ENCODE measurements at places on chromosomes 11 and 22.

- DNase-seq = no peak
Observed at GRCh38 chr11:109302591-109303334, 119.2 kb upstream of the C11orf87 start.

DNA sequence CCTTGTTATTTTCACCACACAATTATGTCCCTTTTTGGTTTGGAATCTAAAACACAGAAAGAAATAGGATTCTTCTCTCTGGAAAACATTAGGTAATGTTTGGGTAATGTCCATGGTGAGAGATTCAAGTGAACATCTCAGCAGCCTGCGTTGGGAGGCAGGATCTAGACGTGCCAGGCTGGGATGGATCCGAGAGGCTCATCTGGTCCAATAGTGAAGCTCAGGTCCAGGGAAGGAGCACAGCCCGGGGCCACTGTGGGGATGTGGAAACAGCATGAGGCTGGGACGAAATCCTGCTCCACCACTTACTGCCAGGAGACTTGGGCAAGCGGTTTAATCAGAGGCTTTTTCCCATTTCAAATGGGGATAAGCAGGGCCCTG lies 109.9 kb downstream of the CSNK2A3 start:
- no peak for DNase-seq

DNA sequence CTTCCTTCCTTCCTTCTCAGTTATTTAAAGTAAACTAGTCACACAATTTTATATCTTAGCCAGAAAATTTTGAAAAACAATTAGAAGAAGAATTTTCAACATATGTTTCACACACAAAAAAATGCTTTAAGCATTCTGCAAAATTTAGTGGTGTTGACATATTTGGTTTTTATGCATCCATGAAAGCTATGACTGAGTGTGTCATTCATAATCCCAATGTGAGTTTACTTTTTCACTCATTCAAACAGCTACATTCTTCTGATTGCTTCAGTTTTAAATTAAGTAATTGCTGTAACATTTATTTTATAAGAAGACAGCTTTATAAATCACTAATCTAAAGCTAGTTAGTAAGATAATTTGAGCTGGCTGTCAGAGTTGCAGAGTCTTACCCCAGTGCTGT lies 453.5 kb downstream of the LRRC4C start:
- DNase-seq = no peak

GRCh38 chr11:80669620-80670019 lies 1228.8 kb upstream of the TENM4 start:
- DNase-seq = no peak

GRCh38 chr11:3158131-3158591 lies 6.9 kb downstream of the OSBPL5 start:
- DNase-seq = no peak

- no peak for DNase-seq
Observed at GRCh38 chr11:1675536-1676228, 21.3 kb upstream of the KRTAP5-6 start.

DNA sequence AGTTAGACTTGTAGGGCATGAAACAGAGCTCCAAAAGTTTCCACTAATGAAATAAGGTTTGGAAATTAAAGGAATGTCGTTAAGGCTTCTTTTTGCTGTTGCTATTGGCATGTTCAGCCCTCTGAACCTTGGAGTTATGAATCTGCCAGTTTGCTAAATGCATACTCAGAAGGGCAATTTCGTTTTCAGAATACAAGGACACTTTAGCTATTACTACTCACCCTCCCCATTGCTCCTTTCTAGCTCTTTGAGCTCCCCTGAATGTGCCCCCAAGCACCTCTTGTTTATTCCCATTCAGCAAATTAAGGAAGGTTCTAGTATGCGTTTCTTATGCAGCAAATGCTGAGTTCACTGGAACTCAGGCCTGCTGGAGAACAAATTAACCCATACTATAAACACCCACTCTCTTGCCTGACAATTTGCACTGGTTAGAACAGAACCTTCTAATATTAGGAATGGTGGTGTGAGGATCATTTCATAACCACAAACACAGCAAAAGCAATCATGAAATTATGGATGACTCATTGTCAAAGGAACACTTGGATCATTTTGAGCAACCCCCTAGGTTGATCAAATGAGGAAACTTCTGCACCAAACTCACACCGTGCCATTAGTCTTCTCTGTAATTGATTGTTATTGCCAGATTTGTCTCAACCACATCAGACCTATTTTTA lies 26.2 kb upstream of the LIN7C start:
- no peak for DNase-seq

DNA sequence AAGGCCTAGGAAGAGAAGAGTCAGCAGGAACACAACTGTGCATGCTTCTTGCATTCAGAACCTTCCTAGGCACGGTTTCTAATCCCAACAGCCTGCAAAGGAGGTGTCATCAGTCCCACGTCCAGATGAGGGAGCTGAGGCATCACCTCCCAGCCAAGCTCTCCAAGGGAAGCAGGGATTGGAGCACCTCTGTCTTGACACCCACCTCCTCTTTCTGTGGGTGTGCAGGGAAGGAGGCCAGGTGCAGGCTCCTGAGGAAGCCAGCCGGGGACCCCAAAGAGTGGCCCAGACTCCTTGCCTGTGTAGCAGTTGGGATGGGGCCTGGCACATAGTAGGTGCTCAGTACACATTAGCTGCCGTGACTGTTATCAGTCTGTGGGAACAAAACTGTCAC lies 2.0 kb downstream of the PNPLA5 start:
- DNase-seq = no peak

DNA sequence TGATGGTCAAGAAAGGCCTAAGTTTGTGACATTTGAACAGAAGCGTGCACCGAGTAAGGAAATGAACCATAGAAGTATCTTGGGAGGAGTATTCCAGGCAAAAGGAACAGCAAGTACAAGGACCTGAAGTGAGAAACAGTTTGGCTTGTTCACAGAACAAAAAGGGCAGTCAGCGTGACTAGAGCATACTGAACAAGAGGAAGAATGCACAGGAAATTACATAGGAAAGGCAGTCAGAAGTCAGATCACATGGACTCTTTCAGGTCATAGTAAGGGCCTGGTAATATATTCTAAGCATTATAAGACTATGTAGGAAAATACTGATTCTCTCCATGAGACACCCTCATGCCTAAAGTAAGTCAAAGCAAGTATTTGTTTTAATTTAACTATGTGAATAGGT lies 52.3 kb upstream of the GAB2 start:
- no peak for DNase-seq

DNA sequence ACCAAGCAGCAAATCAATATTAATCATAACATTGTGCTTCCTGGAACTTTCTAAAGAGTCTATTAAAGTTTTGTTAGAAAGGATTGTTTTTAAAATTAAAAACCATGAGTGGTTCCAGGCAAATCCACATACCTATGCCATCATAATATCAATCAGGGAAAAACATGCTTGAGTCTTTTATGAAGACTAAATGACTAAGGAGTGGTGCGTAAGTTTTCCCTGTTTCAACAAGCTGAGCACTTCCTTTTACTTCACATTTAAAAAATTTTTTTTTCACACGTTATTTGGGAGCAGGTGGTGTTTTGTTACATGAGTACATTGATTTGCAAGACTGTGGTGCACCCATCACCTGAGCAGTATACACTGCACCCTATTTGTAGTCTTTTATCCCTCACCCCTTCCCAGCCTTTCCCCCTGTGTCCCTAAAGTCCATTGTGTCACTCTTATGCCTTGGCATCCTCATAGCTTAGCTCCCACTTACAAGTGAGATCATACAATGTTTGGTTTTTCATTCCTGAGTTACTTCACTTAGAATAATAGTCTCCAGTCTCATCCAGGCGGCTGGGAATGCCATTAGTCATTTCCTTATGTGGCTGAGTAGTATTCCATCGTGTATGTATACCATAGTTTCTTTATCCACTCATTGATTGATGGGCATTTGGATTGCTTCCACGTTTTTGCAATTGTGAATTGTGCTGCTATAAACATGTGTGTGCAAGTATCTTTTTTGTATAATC lies 1190.3 kb upstream of the RAG2 start:
- no peak for DNase-seq

GRCh38 chr22:26394777-26395176 lies 34.3 kb upstream of the ASPHD2 start:
- DNase-seq = no peak

- no peak for DNase-seq
Observed at GRCh38 chr11:29173660-29174062, 843.2 kb downstream of the KCNA4 start.

- DNase-seq = no peak
Observed at GRCh38 chr11:102254047-102254446, 63.2 kb upstream of the BIRC3 start.

DNA sequence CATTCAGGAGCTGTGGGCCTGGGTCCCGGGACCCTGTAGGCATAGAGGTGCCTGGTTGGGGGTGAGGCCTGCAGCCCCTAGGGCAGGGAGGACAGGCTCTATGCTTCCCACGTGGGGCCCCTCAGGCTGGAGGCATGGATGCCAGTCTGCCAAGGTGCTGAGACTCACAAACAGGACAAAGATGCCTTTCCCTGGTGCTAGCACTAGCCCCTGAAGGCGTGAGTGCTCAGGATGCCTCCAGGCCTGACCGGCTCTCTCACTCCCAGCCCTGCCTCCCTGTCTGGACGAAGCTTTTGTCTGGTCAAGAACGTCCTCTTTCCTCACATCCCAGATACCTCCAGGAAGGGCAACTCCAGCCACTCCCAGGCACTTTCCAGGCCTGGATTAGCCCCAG lies 2.1 kb downstream of the CDC42BPG start:
- DNase-seq = no peak

GRCh38 chr22:33380789-33381530 lies 322.8 kb upstream of the SYN3 start:
- no peak for DNase-seq

DNA sequence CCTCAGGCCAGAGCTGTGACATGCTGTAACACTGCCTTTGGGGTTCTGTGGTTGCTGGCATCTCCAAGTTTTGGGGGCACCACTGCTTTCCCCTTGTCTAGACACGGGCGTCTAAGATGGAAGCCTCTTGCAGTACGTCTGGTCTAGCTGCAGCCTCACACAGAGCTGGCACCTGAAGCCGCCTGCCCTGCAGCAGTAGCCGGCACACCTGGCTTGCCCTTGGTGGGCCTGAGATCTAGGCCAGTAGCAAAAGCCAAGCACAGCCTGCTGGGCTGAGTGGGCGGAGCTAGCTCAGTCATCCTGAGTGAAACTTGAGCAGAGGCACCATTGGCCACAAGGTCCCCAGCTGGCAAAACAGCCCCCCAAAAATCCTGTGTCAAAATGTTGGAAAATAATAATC lies 154.2 kb downstream of the DLG2 start:
- DNase-seq = no peak

GRCh38 chr11:19789835-19790710 lies 77.4 kb downstream of the NAV2 start:
- DNase-seq = no peak

DNA sequence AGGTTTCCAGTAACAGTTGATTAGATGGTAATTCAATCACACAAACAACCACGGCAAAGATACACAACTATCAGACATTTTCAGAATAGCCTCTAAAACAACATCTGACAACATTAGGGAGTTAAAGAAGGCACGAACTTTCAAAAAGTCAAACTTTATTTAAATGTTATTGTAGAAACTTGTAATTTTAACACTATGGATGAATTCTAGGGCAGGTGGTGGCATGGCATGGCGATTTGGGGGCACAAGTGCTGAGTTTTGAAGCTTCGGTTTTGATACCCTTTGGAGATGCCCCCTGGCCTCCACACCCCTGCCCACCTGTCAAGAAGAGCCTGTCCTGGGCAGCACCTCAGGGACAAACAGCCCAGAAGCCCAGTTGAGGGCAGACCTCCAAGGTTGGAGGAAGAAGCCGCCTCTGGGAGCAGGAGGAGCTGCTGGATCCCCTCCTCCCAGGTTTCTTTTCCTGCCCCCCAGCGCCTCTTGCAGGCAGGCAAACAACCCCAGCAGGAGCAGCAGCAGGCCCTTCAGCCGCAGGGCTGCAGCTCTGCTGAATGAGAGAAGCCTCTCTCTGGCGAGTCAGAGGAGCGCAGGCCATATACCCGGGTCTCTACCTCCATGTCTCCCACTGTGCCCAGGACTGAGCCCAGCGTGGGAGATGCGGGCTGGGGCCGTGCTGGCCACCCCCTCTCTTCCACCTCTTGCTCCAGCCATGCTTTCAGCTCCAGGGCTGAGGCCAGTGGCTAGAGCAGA lies 102.1 kb upstream of the IGLL5 start:
- DNase-seq = no peak

- no peak for DNase-seq
Observed at GRCh38 chr11:74092425-74092824, 78.4 kb downstream of the C2CD3 start.

GRCh38 chr11:47899801-47900200 lies 51.7 kb upstream of the NUP160 start:
- DNase-seq = no peak

GRCh38 chr11:73991471-73992006 lies 8.9 kb upstream of the UCP2 start:
- no peak for DNase-seq

DNA sequence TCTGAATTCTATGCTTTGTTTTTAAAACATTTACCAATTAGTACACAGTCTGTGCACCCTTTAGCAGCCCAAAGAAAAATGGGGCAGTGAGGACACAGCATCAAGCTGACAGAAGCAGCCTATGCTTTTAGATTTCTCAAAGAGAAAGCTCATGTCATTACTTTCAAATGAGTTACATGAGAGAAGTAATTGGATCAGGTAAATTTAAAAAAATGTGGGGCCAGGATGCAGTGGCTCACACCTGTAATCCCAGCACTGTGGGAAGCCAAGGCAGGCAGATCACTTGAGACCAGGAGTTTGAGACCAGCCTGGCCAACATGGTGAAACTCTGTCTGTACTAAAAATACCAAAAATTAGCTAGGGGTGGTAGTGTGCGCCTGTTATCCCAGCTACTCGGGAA lies 57.7 kb downstream of the APOL5 start:
- DNase-seq = no peak

GRCh38 chr11:1825039-1825740 lies 9.6 kb upstream of the SYT8 start:
- no peak for DNase-seq

DNA sequence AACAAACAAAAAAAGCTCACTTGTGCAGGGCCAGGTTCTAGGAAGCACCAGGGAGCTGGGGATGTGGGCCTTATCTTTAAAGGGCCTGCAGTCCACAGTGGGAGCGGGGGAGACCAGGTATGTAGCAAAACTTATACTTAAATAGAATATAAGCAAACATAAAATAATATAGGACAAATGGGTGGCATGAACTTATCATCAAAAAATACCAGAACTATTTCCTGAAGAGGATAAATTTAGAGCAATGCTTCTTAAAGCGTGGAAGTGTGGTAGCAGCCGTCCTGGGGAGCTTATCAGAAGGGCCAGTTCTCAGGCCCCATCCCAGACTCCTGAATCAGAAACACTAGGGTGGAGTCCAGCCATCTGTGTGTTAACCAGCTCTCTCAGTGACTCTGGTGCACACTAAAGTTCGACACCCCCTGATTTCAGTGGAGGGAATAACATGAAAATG lies 9.3 kb downstream of the VPS26B start:
- no peak for DNase-seq

DNA sequence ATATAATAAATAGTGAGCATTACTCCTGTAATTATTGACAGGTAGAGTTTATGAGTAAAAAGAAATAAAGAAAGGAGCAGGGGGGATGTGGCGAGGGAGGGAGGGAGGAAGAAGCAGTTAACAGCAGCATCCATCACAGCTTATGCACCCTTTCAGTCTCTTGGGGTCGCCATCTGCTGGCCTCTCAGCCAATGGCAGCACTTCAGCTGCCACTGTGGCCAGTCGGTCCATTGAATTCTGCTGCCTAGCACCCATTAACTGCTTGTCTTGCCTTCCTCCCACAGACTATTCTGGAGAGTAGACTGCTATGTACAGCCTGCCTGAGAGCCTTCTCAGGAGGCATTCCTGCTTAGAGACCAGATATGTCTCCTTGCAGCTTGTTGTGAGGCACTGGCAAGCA lies 388.3 kb downstream of the TENM4 start:
- no peak for DNase-seq

Measured in anterior cingulate cortex (tissue), 58 donors.